ENCODE measurements at places on chromosomes 16 and 17.
A peak's percentile ranks its signal among the peaks of the same experiment; 100 is the strongest.

- no peak for DNase-seq
Observed at GRCh38 chr17:51742571-51742970, 415.9 kb downstream of the CA10 start.

GRCh38 chr17:78797213-78797612 lies 15.1 kb upstream of the CYTH1 start:
- no peak for DNase-seq

DNA sequence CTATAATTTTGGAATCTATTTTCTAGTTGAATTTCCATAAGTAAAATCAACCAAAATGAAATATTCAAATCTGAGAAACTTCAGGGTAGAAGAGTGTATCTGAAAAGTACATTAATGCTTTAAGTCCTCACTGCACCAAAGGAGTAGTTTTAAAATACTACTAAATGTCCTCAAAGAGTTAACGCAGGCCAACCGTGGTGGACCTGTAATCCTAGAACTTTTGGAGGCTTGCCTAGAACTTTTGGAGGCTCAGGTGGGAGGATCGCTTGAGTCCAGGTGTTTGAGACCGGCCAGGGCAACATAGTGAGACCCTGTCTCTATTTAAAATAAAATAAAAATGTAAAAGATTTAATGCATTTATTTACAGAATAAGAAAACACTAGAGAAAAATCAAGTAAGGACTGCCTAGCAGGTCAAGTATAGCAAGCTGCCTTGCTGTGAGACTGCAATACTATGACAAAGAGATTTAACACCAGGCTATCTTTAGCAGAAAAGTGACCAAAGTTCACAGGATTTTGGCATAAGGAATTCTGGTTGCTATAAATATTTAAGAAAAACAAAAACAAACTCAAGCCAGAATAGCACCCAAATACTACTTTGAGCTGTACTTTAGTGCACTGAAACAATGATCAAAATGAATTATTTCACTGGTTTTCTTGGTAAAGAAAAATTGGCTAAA lies 41.0 kb downstream of the CHCT1 start:
- no peak for DNase-seq

DNA sequence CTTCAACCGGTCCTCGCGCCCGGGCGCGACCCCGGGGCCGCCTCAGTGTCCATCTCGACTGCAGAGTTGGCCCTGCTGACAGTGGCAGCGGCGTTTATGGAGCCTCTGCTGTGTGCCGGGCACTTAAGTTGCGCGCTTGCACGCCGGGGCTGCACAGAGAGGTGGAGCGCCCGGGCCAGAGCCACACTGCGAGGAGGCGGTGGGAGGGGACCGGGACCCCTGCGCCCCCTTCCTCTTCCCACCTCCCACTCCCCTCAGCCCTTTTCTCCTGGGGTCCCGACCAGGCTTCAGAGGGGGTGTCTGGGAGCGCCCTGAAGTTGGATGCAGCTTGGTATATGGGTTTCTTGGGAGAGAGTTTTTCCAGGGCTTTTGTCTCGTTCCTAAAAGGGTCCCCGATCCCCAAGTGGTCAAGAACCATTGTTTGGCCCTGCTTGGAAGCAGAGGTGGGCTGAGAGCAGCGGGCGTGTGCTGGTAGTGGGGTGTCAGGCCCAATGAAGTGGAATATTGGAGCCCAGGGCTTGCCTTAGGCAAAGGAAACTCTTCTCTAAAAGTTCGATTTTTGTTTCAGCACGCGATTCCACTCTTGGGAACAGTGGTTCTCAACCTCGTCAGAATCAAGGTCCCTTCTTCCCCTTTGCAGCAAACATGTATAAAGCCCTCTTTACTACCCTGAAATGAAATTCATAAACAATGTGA lies 605 bp downstream of the MRTFB start:
- DNase-seq: no peak

DNA sequence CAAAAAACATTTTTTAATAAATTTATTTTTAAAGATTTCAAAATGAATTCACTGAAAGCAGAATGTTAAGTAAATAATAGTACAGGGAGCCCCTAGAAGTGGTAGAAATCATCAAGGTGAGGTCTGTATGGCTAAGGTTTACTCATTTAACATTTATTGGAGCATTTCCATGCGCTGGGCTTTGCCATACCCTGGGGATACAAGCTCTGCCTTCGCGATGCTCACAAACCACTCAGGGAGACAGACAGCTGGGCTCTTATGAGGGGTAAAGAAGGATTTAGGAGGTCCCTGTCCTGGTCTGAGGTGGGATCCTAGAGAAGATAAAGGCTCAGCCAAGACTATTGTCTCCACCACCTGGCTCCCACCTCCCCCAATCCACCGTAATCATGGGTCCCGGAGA lies 11.3 kb upstream of the LPCAT2 start:
- no peak for DNase-seq

DNA sequence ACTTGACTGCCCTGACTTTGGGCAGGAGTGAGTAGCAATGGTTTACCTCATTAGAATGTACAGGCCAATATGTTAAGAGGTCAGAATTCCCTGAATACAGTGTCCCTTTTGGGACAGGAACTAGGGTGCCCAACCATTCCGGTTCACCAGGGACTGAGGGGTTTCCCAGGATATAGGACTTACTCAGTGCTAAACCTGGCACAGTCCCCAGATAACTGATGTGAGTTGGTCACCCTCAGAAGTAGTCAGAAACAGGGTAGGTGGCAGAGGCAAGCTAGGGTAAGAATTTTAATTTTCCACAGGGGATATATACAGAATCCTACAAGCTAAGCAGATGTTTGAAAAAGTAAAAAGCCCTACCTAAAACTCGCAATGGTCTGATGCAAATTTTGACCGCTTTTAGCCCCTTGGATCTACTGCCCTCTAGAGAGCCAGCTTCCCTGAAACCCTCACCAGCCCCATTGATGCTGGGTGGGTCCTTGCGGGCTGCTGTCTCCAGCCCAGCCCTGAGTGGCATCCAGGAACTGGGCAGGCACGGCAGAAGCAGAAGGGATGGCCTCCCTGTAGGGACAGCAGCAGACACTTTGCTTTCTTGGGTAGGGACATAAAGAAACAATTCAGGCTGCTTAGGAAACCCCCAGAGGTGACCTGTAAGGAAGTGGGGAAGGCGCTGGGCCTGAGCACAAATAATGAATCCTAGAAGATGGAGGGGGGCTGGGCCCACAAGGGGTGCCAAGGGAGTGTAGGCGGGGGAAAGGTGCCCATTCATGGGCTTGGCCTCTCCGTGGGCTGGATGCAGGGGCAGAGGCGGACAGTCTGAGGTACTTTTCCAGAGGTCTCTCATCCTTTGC lies 434.8 kb downstream of the SLC39A11 start:
- DNase-seq: no peak

- no peak for DNase-seq
Observed at GRCh38 chr17:50637829-50638605, 3.3 kb downstream of the ABCC3 start.

DNA sequence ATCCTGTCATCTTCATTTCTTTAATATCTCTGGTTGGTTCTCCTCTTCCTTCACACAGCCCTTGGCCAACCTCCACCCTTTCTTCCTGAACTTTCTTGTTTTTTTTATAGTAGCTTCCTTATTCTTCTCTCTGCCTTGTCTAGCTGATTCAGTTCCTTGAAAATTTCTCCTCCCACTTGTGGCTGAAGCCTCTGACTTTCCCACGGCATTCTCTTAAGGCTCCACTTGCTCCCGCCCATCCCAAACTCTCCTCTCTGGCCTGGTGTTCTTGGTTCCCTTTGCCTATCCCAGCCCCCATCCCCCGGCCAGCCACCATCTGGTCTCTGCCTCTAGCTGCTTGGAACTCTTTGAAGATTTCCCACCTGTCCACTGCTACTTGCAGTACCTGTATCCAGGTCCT lies 29.1 kb downstream of the NLRP1 start:
- DNase-seq: peak; percentile 85
